ENCODE measurements at places on chromosomes 3 and 15.

GRCh38 chr3:16484216-16484615 lies 29.3 kb downstream of the RFTN1 start:
- no peak for DNase-seq

- no peak for DNase-seq
These were observed 10.6 kb upstream of the U2SURP start for GRCh38 chr3:142990721-142991120.

DNA sequence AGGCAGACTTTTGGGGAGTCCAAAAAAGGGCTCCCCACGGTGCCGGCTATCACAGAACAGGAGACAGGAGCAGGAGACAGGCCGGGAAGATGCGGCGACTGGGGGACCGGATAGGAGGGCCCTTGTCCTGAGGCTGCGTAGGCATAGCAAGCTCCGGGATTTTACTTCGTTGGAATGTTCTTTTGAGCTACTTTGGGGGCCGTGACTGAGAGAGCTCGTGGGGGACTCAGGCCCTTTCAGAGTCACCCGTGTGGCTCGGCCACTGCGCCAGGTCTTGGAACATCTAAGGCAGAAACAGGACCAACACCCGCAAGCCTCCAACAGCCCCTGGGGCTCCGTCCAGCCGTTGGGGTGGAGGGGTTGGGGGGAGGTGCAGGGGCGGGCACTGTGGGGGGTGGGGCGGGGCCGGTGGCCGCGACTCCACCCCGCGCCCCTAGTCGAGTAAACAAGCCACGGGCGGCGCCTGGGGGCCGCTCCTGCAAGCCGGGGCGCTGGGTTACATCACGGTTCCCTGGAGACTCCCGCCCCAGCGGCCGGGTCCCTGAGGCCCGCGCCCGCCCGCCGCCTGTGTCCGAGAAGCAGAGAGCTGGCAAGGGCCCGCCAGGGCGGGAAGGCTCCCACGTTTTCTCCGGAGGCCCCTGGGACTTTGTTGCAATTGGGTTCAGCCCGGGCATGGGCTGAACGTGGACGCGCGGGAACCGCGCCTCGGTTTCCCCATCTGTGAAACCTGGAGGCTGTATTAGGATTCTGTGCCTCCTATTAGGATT lies 23.3 kb upstream of the C15orf39 start:
- no peak for DNase-seq

GRCh38 chr15:71374607-71375352 lies 259.5 kb downstream of the THSD4 start:
- DNase-seq, result no peak

GRCh38 chr15:85542895-85543331 lies 162.5 kb downstream of the AKAP13 start:
- DNase-seq, result no peak
